ENCODE measurements at places on chromosomes 2 and 18. TPM values are rescaled to one million over a fixed set of nuclear protein-coding genes. Genes with fewer than 3 reads are reported as not detected.

MAP2 gene
- 10.3 TPM for total RNA-seq

MOCOS gene
- not detected for total RNA-seq

PJVK gene
- not detected for total RNA-seq

ALPP gene
- 0.62 TPM for total RNA-seq

NR4A2 gene
- total RNA-seq = 15.9 TPM

CPLX4 gene
- total RNA-seq = not detected

MBD2 gene
- 24.4 TPM for total RNA-seq

RAD51AP2 gene
- 0.69 TPM for total RNA-seq

FTCDNL1 gene
- 1.4 TPM for total RNA-seq

LIPG gene
- total RNA-seq = 8.0 TPM

NRP2 gene
- 113 TPM for total RNA-seq

ASB18 gene
- not detected for total RNA-seq

HTRA2 gene
- total RNA-seq = 13.1 TPM

C2orf78 gene
- not detected for total RNA-seq

PTH2R gene
- 1.7 TPM for total RNA-seq

GRCh38 chr2:27810455-27810854 is 38.9 kb downstream of the MRPL33 start:
- H3K27ac ChIP-seq = no peak overlapping the region
- H3K4me1 ChIP-seq = no peaks in the 10 kb centered on the region
- no peaks in the 10 kb centered on the region for H3K36me3 ChIP-seq
- H3K27me3 ChIP-seq = no peaks in the 10 kb centered on the region

DNA sequence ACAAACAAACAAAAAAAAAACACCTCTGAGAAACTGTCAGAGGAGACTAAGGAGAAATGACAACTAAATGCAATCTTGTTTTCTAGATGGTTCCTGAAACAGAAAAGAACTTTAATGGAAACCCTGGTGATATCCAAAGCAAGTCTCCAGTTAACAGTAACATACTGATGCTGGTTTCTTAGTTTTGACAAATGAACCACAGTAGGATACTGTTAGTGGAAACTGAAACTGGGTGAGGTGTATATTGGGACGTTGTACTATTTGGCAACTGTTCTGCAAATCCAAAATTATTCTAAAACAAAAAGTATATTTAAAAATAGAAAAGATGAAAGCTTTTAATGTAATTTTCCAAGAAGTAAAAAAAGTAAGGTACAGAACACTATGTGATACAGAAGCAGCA is 11.4 kb downstream of the SESTD1 start:
- no peaks in the 10 kb centered on the region for H3K27me3 ChIP-seq
- no peaks in the 10 kb centered on the region for H3K36me3 ChIP-seq
- H3K4me1 ChIP-seq = peaks cover 4% of the 10 kb centered on the region
- no peak overlapping the region for H3K27ac ChIP-seq

GRCh38 chr2:232951891-232952290 is 61.2 kb downstream of the NGEF start:
- H3K36me3 ChIP-seq = no peaks in the 10 kb centered on the region
- H3K27me3 ChIP-seq = no peaks in the 10 kb centered on the region
- no peak for DNase-seq

- H3K27ac ChIP-seq = no peak overlapping the region
- H3K36me3 ChIP-seq = no peaks in the 10 kb centered on the region
- no peaks in the 10 kb centered on the region for H3K27me3 ChIP-seq
- no peaks in the 10 kb centered on the region for H3K4me1 ChIP-seq
- H3K4me3 ChIP-seq = no peak overlapping the region
- DNase-seq = no peak
Observed at GRCh38 chr18:48354746-48355260, 54.4 kb downstream of the ZBTB7C start.

GRCh38 chr2:2075875-2076529 is 255.1 kb downstream of the MYT1L start:
- no peaks in the 10 kb centered on the region for H3K36me3 ChIP-seq
- no peaks in the 10 kb centered on the region for H3K27me3 ChIP-seq
- DNase-seq = no peak
- no peaks in the 10 kb centered on the region for H3K4me1 ChIP-seq

- no peak overlapping the region for H3K27ac ChIP-seq
- no peaks in the 10 kb centered on the region for H3K27me3 ChIP-seq
- no peak overlapping the region for H3K4me3 ChIP-seq
- no peaks in the 10 kb centered on the region for H3K36me3 ChIP-seq
- DNase-seq = no peak
Observed at GRCh38 chr18:62844850-62845643, 129.7 kb downstream of the PHLPP1 start.

GRCh38 chr2:236205867-236206645 is 37.9 kb upstream of the GBX2 start:
- H3K27me3 ChIP-seq = no peaks in the 10 kb centered on the region
- DNase-seq = no peak
- H3K4me3 ChIP-seq = no peak overlapping the region
- no peaks in the 10 kb centered on the region for H3K36me3 ChIP-seq
- no peak overlapping the region for H3K27ac ChIP-seq

DNA sequence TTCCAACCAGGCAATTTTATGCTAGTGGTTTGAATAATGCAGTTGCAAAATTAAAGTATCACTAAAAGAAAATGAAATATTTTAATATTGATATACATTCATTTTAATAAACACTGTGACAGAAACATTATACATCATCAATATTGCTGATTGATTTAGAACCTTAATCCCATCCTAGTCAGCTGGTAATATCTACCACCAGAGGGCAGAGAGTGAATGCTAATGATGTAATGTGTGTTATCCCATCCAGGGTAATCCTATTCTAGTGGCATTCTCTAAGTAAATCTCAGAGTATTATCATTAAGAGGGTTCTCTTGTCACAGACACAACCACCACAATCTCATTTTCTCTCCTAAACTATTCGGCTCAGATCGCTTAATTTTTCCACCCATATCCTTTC is 477.4 kb downstream of the CPS1 start:
- peaks cover 4% of the 10 kb centered on the region for H3K36me3 ChIP-seq
- H3K27ac ChIP-seq = no peak overlapping the region
- no peak for DNase-seq
- H3K27me3 ChIP-seq = no peaks in the 10 kb centered on the region
- H3K4me3 ChIP-seq = no peak overlapping the region

GRCh38 chr18:49412679-49413078 is 47.8 kb downstream of the DYM start:
- H3K36me3 ChIP-seq = peaks cover 2% of the 10 kb centered on the region
- H3K4me1 ChIP-seq = no peaks in the 10 kb centered on the region
- DNase-seq = no peak
- H3K4me3 ChIP-seq = no peak overlapping the region
- no peak overlapping the region for H3K27ac ChIP-seq

GRCh38 chr2:29281086-29281915 is 166.1 kb downstream of the CLIP4 start:
- H3K4me3 ChIP-seq = no peak overlapping the region
- H3K4me1 ChIP-seq = no peaks in the 10 kb centered on the region
- no peaks in the 10 kb centered on the region for H3K27me3 ChIP-seq
- peak; percentile 18 for DNase-seq
- no peak overlapping the region for H3K27ac ChIP-seq
- no peaks in the 10 kb centered on the region for H3K36me3 ChIP-seq

- H3K4me1 ChIP-seq = no peaks in the 10 kb centered on the region
- H3K27me3 ChIP-seq = no peaks in the 10 kb centered on the region
- H3K27ac ChIP-seq = no peak overlapping the region
- no peak for DNase-seq
Observed at GRCh38 chr18:64966667-64967066, 784.1 kb upstream of the CDH7 start.

- no peaks in the 10 kb centered on the region for H3K36me3 ChIP-seq
- no peak overlapping the region for H3K27ac ChIP-seq
Observed at GRCh38 chr18:55407774-55408535, 180.0 kb downstream of the TCF4 start.

- H3K27ac ChIP-seq = no peak overlapping the region
- DNase-seq = no peak
- H3K4me3 ChIP-seq = no peak overlapping the region
- H3K27me3 ChIP-seq = no peaks in the 10 kb centered on the region
- no peaks in the 10 kb centered on the region for H3K36me3 ChIP-seq
Observed at GRCh38 chr2:218437969-218438368, 19.0 kb downstream of the VIL1 start.

DNA sequence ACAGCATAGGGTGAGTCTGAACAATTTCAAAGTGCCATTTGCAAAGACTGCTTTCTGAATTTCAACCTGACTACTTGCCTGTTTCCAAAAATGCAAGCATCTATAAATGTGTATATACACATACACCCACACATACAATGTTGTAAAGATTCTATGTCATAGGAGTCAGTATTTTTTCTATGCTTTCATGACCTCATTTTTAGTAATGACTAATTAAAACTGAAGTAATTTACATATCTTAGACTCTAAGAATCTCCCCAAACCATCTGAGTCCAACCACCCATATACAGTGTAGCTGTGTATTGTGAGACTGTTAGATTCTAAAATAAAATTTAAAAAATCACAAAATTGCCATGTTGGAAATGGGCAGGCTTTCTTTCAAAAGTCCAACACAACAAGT is 162.0 kb upstream of the STK17B start:
- H3K4me1 ChIP-seq = no peaks in the 10 kb centered on the region
- no peaks in the 10 kb centered on the region for H3K36me3 ChIP-seq
- no peak overlapping the region for H3K27ac ChIP-seq
- no peak overlapping the region for H3K4me3 ChIP-seq

DNA sequence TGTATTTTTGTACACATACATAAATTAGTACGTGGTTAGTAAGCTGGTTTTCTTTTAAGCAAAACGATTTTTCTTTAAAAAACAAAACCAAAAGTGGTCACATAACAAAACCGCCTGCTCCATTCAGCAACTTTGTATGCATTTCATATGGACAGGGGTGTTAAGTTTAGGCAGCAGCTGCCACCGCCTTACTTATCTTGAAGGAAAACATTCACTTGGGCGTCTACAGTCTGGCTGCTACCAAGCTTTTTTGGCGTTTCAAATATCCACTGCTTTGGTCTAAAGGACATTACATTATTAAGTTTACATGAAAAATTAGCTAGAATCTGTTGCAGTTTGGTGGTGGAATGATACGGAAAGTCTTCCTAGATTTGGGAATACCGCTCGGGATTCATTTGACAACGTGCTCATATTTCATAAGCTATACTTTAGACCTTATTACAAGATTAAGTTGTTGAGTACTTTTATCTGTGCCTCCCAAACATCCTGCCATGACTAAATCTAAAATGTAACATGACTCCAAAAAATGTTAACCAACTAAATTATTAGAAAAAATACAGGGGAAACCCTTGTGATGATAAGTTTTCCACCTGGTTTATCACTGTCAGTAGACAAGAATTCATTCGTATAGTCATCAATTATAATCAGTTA is 214.8 kb downstream of the NEDD4L start:
- no peaks in the 10 kb centered on the region for H3K27me3 ChIP-seq
- H3K4me3 ChIP-seq = no peak overlapping the region
- no peaks in the 10 kb centered on the region for H3K36me3 ChIP-seq
- H3K27ac ChIP-seq = no peak overlapping the region
- H3K4me1 ChIP-seq = no peaks in the 10 kb centered on the region

GRCh38 chr2:47271054-47272000 is 116.2 kb upstream of the STPG4 start:
- peak overlapping the region; percentile 65 for H3K27ac ChIP-seq
- no peak overlapping the region for H3K4me3 ChIP-seq
- H3K4me1 ChIP-seq = no peaks in the 10 kb centered on the region
- no peaks in the 10 kb centered on the region for H3K36me3 ChIP-seq
- no peak for DNase-seq

- no peak overlapping the region for H3K4me3 ChIP-seq
- H3K27me3 ChIP-seq = no peaks in the 10 kb centered on the region
- H3K27ac ChIP-seq = no peak overlapping the region
- no peaks in the 10 kb centered on the region for H3K36me3 ChIP-seq
Observed at GRCh38 chr18:55233857-55234256, 274.6 kb upstream of the CCDC68 start.

GRCh38 chr2:120496759-120497158 is 150.8 kb downstream of the INHBB start:
- no peaks in the 10 kb centered on the region for H3K36me3 ChIP-seq
- no peak overlapping the region for H3K4me3 ChIP-seq
- no peak overlapping the region for H3K27ac ChIP-seq
- DNase-seq = no peak
- no peaks in the 10 kb centered on the region for H3K4me1 ChIP-seq

- no peak overlapping the region for H3K27ac ChIP-seq
- H3K4me3 ChIP-seq = no peak overlapping the region
- no peaks in the 10 kb centered on the region for H3K36me3 ChIP-seq
- DNase-seq = no peak
Observed at GRCh38 chr2:111662039-111662770, 221.8 kb downstream of the ANAPC1 start.

DNA sequence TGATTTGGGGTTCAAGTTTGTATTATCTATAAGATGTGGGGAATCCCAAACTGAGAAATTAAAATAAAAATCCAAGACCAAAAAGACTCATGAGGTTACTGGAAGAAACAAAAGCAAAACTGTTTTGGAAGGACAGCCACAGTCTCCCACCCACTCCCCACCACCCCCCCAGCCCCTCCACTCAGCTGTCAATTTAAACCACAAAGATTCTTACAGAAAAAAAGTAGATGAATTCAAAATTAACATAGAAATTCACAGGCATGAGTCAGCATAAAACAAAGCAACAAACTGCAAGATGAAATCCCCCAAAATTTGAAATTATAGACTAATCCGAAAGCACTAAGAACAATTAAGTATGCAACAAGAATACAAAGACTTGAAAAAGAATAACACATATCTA is 12.1 kb downstream of the MAP4K3 start:
- DNase-seq = no peak
- no peaks in the 10 kb centered on the region for H3K36me3 ChIP-seq
- H3K27me3 ChIP-seq = no peaks in the 10 kb centered on the region
- no peak overlapping the region for H3K4me3 ChIP-seq
- no peak overlapping the region for H3K27ac ChIP-seq
- H3K4me1 ChIP-seq = no peaks in the 10 kb centered on the region

DNA sequence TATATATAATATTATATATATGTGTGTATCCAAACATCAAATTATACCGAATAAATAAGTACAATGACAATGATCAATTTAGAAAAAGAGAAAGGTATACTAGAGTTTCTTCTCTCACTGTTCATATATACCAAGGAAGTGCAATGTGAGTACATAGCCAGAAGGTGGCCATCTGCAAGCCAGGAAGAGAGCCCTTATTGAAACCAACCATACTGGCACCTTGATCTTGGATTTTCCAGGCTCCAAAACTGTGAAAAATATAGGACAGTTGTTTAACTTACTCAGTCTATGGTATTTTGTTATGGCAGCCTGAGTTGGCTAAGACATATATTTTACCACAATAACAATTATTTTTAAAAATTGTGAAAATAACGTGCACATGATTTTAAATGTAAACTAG is 1490.2 kb upstream of the SLC39A10 start:
- no peaks in the 10 kb centered on the region for H3K27me3 ChIP-seq
- DNase-seq = no peak
- no peak overlapping the region for H3K27ac ChIP-seq
- H3K36me3 ChIP-seq = no peaks in the 10 kb centered on the region
- no peaks in the 10 kb centered on the region for H3K4me1 ChIP-seq
- no peak overlapping the region for H3K4me3 ChIP-seq

GRCh38 chr2:238505892-238506280 is 79.2 kb downstream of the ASB1 start:
- no peaks in the 10 kb centered on the region for H3K4me1 ChIP-seq
- no peaks in the 10 kb centered on the region for H3K36me3 ChIP-seq
- DNase-seq = no peak
- H3K27ac ChIP-seq = no peak overlapping the region

Measured in uterus (tissue), 4 donors.